ENCODE measurements at places on chromosomes 5 and 9.
A peak's percentile ranks its signal among the peaks of the same experiment; 100 is the strongest.

GRCh38 chr5:125269926-125270325 lies 523.5 kb upstream of the ZNF608 start:
- DNase-seq: no peak

DNA sequence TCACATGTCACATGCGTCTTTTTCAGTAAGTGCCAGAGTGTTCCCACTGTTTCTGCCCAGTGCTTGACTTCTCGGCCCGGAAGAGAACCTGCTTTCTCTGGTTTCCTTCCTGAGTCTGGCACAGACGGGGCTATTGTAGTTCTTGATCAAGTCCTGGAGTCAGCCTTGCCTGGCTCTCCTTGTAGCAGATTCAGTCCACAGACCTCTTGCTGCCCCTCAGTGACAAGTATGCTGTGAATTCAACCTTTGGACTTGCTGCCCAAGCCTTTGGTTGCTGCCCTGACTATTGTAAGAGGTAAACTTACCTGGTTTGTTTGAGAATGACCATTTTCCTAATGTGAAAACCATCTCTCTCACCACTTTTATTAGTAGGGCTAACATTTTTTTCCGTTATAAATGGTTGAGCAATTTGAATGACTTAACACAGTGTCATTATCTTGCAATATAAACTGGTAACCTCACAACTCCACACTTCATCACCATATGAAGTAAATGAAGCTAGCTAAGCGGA lies 24.7 kb downstream of the ZBTB34 start:
- DNase-seq: no peak

- no peak for DNase-seq
Measured at GRCh38 chr5:310941-311434, 10.5 kb upstream of the AHRR start.

- DNase-seq: peak; percentile 81
Measured at GRCh38 chr5:175235251-175235960, 208.6 kb downstream of the DRD1 start.

- DNase-seq: peak; percentile 66
Measured at GRCh38 chr9:115167175-115167574, 49.2 kb upstream of the TNC start.

Measured in MG63 (cell line).